Naive B cell (primary cell): ENCODE measurements at places on chromosomes 12 and 14.

DNA sequence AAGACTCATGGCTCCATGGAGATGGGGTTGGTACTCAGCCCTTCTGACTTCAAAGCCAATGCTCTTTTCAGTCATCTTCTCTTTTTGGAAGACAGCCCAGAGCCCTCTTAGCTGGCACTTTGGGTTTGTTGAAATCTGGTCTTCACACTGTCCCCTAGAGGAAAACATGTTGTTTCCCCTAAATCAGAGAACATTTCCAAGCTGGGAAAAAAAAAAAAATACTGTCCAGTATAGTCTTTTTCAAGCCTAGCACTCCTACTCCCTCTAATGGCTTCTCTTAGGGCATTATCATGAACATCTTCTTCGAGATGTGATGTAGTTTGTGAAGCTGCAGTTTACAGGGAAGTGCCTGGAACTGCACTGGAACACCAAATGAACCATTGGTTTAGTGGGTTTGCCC, 3.0 kb upstream of the ZC3H14 start:
- no peak for DNase-seq

DNA sequence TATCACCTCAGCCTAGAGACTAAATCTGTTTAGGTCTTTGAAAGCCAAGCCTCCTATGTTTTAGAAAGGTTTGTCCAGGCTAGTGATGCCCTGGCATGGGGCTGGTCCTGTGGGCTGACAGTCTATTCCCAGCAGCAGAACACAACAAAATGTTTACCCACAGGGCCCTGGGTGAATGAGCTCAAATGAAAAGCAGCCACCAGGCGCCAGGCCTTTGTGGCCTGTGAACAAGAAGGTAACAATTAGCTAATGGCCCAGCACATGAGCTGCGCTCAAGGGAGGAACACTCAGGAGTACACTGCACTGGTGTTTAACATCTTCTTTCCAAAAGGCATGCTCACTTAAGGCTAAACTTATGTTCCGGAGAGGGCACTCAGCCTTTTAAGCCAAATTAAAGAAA, 202.2 kb downstream of the MON2 start:
- no peak for DNase-seq

GRCh38 chr12:92136965-92137721, 8.5 kb downstream of the BTG1 start:
- DNase-seq = no peak

DNA sequence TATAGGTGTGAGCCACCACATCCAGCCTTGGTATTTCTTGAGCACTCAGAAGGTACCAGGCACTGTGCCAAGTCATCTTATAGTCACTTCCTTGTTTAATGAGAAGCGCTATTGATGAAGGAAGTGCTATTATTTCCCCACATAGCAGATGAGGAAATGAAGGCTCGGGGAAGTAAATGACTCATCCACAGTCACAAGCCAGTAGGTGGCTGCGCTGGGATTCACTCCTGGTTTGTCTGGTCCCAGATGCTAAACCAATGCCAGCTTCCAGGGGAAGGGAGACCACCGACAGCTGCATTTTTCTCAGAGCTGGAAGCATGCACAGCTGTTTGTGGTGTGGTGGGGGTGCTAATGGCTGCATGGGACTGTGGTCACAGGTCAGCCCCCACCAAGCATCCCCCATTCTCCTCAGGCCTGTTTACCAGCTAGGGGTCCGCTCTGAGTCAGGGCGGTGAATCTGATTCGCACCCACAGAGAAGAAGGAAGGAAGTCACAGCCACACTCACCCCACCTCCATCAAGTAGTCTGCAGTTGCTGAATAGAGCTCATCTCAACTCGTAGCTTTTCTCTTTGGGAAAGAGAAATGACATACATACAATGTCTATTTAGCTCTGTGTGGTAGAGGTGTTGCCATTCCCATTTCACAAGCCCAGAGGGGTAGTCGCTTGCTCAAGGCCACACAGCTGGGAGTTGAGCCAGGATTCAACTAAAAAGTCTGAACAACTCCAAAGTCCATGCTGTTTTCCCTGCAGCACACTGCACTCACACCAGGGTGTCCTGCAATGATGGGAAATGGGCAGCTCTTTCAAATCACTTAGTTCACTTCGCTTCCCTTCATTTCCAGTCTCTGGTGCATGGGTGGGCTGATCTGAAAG, 6.3 kb upstream of the LTBP2 start:
- DNase-seq = peak; percentile 62

GRCh38 chr14:100524233-100524932, 62.8 kb downstream of the BEGAIN start:
- no peak for DNase-seq

GRCh38 chr14:75040507-75040906, 10.8 kb downstream of the MLH3 start:
- DNase-seq = no peak

DNA sequence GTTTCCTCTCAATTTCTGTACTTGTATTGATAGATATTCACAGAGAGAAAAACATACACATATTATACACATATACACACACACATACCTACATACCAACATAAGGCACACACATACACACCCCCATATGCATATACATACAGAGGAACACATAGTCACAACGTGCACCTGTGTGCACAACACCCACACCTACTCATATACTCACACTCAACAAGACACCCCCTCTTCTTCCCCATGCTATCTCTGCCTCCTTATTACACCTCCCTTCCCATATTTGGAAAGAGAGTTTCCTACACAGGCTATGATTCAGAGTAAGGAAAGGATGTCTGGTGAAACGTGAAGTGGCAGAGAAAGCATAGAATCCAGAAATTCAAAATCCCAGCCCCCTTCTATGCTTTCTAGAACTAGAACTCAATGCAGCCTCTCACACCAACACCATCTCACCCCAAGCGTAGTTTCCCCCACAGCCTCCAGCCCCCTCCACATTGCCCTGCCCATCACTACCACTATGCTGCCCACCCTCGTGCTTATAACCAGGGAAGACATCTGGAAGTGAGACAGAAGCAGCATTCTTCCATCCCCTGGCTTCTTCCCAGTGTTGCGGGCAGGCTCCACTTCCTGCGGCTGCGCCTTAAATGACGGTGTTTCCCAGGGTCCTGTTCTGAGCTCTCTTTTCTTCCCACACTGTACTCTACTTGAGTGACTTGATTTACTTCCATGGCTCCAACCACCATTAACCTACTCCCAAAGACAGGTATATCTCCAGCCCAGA, 2.4 kb downstream of the RNASE8 start:
- DNase-seq = no peak

DNA sequence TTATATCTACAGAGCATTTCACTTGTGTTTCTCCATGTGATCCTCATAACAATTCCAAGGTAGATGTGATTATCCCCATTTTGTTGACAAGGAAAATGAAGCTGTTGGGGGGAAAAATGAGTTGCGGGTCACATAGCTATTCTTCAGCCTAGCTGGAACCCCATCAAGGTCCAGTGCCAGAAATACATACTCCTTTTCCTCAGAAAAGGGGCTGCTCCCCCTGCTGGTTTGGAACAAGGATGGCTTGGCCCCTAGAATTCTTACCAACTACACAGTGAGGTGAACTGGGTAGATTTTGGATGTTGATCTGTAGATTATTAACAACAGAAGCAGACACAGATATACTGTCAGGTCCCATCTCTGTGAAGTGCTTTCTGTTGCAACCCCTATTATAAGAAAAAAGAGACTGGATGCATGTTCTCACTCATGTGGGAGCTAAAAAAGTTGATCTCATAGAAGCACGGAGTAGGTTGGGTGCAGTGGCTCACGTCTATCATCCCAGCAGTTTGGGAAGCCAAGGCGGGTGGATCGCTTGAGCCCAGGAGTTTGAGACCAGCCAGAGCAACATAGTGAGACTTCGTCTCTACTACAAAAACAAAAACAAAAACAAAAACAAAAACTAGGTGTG, 8.9 kb downstream of the IKZF4 start:
- peak; percentile 41 for DNase-seq

GRCh38 chr14:24159777-24160498, 1.1 kb upstream of the IRF9 start:
- no peak for DNase-seq

- DNase-seq = no peak
These were observed 31.6 kb downstream of the TBC1D15 start for GRCh38 chr12:71871116-71871515.

DNA sequence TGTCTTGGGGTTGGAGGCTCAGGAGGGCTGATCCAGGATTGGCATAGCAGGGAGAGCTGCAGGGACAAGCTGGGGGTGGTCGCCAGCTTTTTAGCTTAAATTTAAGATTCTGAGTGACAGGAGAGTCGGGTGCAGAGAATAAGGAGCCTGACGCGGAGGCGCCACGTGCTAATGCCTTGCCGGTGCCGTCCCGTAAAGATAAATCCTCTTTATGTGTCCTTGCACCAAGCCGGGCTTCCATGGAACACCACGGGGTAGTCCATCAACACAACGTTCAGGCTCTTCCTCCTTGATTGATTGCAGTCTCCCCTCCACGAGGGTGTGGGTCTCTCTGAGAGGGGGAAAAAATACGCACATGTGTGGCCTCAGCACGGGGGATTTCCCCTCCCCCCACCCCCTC, 3.9 kb downstream of the DLK1 start:
- no peak for DNase-seq

DNA sequence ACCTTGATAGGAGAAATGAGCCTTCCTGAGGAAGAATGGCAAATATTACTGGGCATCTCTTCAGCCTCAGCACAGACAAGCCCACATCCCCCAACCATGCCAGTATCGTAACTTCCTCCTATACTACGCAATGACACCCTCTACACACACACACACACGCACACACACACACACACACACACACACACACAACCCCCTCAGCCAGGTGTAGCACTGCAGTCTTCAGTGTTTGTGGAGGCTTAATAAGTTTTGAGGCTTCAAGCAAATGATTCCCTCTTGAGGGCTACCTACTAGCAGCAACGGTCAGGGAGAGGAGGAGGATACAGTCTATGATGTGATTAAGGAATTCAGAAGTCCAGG, 1.6 kb downstream of the DGKA start:
- DNase-seq = peak; percentile 65

GRCh38 chr12:15443050-15443449, 120.7 kb downstream of the PTPRO start:
- DNase-seq = no peak

- no peak for DNase-seq
These were observed 11.3 kb upstream of the FAM222A start for GRCh38 chr12:109702111-109702841.

- DNase-seq = no peak
These were observed 11.5 kb downstream of the MYO1H start for GRCh38 chr12:109359131-109359690.
